ENCODE measurements at places on chromosomes 5 and 9. TPM values are rescaled to one million over a fixed set of nuclear protein-coding genes. Genes with fewer than 3 reads are reported as not detected.
A peak's percentile ranks its signal among the peaks of the same experiment; 100 is the strongest.

Gene DPM2
- 10.8 TPM for total RNA-seq

Gene PCDHA1
- not detected for total RNA-seq

GRCh38 chr5:87266914-87267573 is 639 bp upstream of the RASA1 start:
- H3K4me3 ChIP-seq: peak overlapping the region; percentile 90
- peak overlapping the region; percentile 97 for H3K27ac ChIP-seq
- H3K27me3 ChIP-seq: no peaks in the 10 kb centered on the region
- no peak for DNase-seq

Gene RIC1
- total RNA-seq: 68.6 TPM

DNA sequence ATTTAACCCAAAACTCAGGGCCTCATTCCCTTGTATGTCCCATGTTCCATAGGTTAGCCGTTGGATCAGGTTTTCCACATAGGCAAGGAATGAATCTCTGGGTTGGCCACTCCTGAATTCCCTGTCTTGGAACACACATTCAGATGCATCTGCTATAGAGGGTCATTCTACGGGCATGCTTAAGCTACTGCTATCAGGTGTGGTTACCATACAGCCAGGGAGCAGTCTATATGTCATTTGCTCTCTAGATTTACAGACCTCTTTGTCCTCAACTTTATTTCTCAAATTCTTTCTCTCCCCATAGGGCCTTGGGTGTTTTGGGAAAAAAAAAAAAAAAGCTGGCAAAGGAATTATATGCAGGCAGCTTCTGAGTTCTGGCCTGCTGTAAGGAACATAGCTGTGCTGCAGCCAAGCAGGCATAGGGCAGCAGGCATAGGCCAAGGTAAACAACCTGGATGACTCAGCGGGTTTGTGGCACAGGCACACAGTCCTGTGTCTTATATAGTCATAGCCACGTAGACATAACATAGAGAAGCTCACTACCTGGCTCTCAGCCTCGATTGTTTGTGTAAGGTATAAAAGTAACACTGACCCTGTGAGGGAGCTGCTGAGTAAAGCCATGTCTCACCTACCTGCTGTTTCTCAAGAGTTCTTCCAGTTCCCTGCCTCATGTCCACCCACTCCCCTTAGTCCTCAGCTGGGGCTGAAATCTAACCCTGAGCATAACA is 141.5 kb downstream of the OSTF1 start:
- H3K36me3 ChIP-seq: no peaks in the 10 kb centered on the region
- no peak for DNase-seq
- no peaks in the 10 kb centered on the region for H3K27me3 ChIP-seq
- H3K4me3 ChIP-seq: no peak overlapping the region
- H3K4me1 ChIP-seq: no peaks in the 10 kb centered on the region

DNA sequence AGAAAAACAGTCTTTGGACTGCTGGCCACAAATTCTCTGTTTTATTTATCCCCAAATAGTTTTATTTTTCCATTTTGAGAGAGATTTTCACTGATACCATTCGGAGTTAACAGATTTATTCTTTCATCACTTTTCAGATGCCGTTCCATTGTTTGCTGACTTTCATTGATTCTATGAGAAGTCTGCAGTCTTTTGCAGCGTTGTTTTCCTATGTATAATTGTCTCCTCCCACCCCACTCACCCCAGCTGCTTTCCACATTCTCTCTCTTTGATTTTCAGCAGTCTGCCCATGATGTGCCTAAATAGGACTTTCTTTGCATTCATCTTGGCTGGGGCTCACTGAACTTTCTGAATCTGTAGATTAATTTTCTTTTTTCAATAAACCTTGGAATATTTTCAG is 107.6 kb downstream of the C9orf50 start:
- H3K4me3 ChIP-seq: no peak overlapping the region
- DNase-seq: no peak
- no peaks in the 10 kb centered on the region for H3K36me3 ChIP-seq
- peaks cover 7% of the 10 kb centered on the region for H3K4me1 ChIP-seq

GRCh38 chr9:107484117-107484723 is 5.3 kb downstream of the KLF4 start:
- H3K4me3 ChIP-seq: no peak overlapping the region
- DNase-seq: peak; percentile 81
- no peaks in the 10 kb centered on the region for H3K27me3 ChIP-seq
- H3K27ac ChIP-seq: no peak overlapping the region
- peaks cover 2% of the 10 kb centered on the region for H3K4me1 ChIP-seq

DNA sequence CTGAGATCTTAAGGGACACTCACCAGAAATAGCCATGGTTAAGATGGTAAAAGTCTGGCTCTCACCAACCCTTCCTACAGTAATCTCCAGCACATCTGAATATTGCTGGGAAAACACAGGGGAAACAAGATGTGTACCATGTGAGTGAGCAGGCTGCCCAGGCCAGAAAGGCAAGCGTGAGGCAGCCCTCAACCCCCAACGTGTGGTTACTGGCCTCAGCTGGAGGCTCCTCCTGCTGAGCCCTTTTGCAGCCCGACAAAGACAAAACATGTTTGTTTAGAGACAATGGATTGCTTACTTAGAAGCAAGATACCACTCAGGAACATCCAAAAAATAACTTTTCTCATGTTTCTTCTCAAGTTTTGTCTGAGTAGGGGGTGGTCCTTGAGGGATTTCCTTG is 16.6 kb downstream of the ZFP62 start:
- no peaks in the 10 kb centered on the region for H3K4me1 ChIP-seq
- no peak for DNase-seq
- H3K27ac ChIP-seq: no peak overlapping the region

- H3K36me3 ChIP-seq: no peaks in the 10 kb centered on the region
- H3K27me3 ChIP-seq: no peaks in the 10 kb centered on the region
- no peak for DNase-seq
- no peak overlapping the region for H3K4me3 ChIP-seq
- peaks cover 3% of the 10 kb centered on the region for H3K4me1 ChIP-seq
Measured at GRCh38 chr9:93594041-93594756, 17.8 kb downstream of the PHF2 start.

DNA sequence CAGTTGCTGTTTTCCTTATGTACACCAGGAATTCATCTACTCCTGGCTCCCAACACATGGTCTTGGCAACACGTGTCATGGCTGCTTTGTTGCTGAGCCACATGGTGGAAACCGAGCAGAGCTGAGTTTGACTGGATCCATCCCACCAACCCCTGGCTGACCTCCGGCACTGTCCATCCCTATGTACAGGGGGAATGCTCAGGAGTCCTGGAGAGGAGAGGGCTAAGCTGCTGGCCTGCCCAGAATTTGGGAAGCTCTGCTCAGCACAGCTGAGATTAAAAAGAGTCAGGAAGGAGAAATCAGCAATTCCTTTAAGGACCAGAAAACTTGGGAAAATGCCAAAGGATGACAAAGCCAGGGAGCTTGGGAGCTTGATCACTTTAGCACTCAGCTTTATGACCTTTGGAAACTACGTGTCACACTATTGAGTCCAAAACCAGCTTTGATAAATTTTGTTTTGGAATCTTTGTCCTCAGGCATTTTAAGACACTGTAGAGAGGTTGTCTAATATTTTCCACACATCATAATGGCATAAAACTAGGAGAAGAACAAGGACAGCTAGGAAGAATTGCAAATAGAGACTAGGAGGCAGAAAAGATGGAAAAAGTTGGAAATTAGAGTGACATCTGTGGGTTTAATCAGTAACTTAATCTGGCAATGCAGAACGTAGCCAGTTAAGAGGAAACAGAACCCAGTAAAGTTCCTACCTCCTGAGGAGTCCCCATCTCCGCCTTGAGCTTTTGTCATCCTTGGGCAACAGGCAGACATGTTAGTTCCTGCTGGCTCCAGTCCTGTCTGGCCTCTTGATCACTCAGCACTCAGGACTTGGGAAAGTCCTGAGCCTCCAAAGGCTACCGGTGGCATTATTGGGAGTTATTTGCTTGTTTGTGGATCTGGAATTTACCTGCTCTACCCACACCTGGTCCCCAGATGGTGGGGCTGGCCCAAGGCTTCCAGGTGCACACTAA is 62.5 kb upstream of the PLPP1 start:
- peak; percentile 82 for DNase-seq
- H3K27ac ChIP-seq: peak overlapping the region; percentile 55
- peaks cover 16% of the 10 kb centered on the region for H3K4me1 ChIP-seq

DNA sequence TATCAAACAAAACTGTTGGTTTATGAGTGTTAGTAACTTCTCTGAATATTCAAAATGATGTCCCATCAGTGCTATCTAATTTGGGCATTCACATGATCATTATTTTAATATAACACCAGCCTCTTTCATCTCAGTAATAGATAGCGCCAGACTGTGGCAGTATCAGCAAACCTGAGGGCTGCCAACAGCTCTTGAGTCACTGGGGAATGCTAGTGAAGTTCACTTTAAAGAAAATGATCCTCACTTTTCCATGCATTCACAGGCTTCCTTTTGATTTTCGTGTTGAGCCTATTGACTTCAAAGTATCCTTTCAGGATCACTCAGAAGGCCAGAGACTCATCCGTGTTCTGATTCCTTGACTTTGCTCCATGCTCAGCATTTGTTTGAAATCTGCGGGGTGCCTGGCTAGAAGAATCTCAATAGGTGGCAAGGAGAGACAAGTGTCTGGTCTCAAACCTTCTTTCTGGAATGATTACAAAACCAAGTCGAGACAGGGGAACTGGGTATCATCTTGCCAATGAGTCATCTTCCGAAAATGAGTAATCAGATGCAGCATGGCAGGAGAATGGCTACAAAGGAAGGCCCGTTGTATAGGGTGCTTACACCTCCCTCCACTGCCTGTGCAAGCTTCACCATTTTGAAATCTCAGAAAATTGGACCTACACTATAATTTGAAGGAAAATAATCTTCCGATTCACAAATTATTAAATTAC is 509.1 kb downstream of the RASEF start:
- H3K27ac ChIP-seq: no peak overlapping the region
- H3K27me3 ChIP-seq: peaks cover 2% of the 10 kb centered on the region
- H3K36me3 ChIP-seq: no peaks in the 10 kb centered on the region
- DNase-seq: peak; percentile 5
- no peak overlapping the region for H3K4me3 ChIP-seq
- peaks cover 2% of the 10 kb centered on the region for H3K4me1 ChIP-seq

DNA sequence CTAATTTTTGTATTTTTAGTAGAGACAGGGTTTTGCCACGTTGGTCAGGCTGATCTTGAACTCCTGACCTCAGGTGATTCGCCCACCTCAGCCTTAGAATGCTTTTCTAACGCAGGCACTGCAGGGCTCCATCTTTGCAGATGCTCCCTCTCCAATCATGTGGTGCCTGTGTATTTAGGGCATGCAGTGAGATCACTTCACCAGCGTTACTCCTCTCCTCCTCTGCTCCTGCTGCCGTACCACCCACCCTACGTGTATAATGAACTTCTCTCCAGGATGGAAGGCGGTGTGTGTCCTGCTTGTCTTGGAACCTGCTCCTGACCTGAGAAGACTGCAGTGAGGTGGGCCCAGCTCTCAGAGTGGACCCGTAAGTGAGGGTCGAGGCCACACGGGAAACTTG is 13.6 kb upstream of the CFAP157 start:
- H3K27me3 ChIP-seq: no peaks in the 10 kb centered on the region
- H3K4me3 ChIP-seq: no peak overlapping the region
- no peak for DNase-seq
- H3K36me3 ChIP-seq: peaks cover 26% of the 10 kb centered on the region

Gene OLFM1
- 0.36 TPM for total RNA-seq

Gene PCDHGC5
- total RNA-seq: 2.9 TPM

GRCh38 chr5:147472664-147473475 is 37.0 kb downstream of the DPYSL3 start:
- no peak overlapping the region for H3K4me3 ChIP-seq
- H3K4me1 ChIP-seq: no peaks in the 10 kb centered on the region
- no peak overlapping the region for H3K27ac ChIP-seq
- DNase-seq: no peak

Gene TMEM174
- total RNA-seq: not detected

- H3K4me1 ChIP-seq: peaks cover 15% of the 10 kb centered on the region
- no peak overlapping the region for H3K4me3 ChIP-seq
- DNase-seq: peak; percentile 54
- H3K27ac ChIP-seq: peak overlapping the region; percentile 98
- H3K36me3 ChIP-seq: no peaks in the 10 kb centered on the region
- no peaks in the 10 kb centered on the region for H3K27me3 ChIP-seq
Measured at GRCh38 chr9:70421272-70422180, 7.1 kb upstream of the KLF9 start.

DNA sequence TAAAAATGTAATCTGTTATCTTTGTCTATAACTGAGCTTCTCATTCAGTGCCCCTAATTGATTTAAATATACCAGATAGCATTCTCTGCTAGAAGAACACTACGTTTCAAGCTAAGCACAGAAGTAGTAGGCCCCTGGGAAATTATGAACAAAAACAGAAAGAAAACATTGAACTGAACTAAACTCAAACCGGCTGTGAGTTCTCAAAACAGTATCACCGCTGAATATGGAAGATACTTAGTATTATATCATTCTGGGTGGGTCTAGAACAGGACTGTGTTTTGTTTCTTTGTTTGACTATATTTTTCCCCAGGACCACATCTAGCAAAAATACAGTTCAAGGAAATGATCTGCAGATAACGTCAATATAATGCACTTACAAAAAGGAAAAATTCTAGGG is 95.1 kb upstream of the HMHB1 start:
- no peak overlapping the region for H3K27ac ChIP-seq
- peaks cover 3% of the 10 kb centered on the region for H3K4me1 ChIP-seq
- H3K27me3 ChIP-seq: no peaks in the 10 kb centered on the region
- H3K4me3 ChIP-seq: no peak overlapping the region
- no peak for DNase-seq

Gene SHOC1
- total RNA-seq: not detected

DNA sequence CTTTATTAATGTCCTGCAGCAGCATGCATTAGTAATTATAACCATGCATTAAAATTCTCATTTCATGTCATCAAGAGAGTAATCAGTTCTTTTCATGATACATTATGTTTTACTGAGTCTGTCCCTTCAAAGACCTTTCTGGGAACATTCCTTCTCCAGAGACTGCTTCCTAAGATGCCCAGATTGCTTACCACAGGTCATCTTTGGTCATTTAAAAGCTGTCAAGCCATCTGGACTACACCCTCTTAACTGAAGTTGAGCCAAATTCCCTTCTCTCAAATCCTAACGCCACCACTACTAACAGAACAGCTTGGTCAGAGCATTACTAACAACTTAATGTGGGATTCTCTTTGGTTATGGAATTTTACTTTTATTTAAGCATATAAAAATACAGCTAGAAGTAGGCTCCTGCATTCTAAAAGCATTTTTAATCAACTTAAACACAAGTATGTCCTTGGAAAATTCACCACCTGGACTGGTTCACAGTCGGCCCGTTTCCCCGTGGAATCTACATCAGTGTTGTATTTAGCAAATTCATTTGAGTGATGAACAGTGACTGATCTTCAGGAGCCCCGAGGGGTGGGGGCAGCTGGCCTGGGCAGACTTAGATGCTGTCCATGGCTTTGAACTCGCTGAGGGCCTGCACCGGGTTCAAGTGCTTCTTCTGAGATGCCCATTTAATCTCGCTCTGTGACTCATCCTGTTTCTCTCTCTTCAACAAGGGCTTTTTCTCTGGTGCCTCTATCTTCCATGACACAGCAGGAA is 92.8 kb upstream of the CCDC112 start:
- peaks cover 3% of the 10 kb centered on the region for H3K4me1 ChIP-seq
- H3K27me3 ChIP-seq: no peaks in the 10 kb centered on the region
- DNase-seq: peak; percentile 48
- no peak overlapping the region for H3K27ac ChIP-seq
- H3K4me3 ChIP-seq: no peak overlapping the region
- no peaks in the 10 kb centered on the region for H3K36me3 ChIP-seq
